ENCODE measurements at places on chromosomes 7 and 10.

DNA sequence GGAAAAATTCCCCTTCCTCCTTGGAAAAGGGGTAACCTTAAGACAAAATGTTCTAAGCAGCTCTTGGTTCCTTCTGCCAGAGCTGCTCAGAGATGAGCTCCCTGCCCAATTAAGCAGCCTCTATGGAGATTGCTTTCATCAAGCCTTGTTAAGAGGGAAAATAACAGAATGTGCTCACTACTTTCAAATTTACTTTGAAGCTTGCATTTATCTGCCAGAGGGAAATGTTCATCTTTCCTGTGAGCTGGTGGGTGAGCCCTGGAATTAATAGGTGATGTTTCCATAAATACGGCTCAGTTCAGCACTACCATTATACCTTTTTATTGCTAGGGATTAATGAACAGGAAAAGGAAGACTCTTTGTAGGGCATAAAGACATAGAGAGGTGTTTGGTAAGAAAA is 549.0 kb downstream of the REEP3 start:
- DNase-seq: no peak

- DNase-seq: no peak
Observed at GRCh38 chr7:149654588-149654987, 118.8 kb downstream of the ZNF467 start.

GRCh38 chr10:129918836-129919235 is 45.2 kb downstream of the EBF3 start:
- no peak for DNase-seq

- DNase-seq: no peak
Observed at GRCh38 chr10:104259456-104259855, 4.8 kb downstream of the GSTO1 start.

DNA sequence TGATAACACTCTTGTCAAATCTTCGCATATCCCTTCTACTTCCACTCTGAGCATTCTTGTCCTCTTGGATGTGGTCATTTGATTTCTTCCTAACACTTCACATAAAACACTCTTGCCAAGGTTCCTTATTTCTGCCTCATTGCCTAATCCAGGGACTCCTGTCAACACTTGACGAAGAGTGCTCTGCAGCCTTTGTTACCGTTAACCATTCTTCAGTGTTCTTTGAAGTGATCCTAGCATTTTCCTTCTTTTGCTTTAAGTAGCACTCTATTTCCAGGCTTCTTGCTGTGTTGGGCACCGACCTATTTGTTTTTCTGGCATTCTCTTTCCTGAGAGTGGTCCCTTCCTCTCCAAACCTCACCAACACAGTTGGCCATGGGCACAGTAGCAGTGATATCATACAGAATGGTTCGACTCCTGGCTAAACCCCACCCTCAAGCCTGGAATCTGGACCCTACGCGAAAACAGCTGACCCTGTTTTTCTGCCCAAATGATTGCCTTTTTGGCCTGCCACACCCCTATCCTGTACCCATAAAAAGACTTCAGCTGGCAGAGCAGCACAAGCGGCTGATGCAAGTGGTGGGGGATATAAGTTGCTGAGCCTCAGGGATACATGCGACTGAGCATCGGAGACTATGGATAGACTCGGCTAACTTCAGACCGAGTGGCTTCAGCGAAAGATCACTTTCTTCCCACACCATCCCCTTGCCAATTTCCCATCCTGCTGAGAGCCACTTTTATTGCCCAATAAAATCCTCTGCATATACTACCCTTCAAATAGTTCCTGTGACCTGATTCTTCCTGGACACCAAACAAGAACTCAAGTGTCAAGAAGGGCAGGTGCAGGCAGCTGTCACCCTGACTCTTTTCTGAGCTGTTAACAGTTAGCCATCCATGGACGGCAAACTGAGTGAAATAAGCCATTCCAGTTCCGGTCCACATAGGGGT is 820.6 kb downstream of the CCSER2 start:
- DNase-seq: no peak

DNA sequence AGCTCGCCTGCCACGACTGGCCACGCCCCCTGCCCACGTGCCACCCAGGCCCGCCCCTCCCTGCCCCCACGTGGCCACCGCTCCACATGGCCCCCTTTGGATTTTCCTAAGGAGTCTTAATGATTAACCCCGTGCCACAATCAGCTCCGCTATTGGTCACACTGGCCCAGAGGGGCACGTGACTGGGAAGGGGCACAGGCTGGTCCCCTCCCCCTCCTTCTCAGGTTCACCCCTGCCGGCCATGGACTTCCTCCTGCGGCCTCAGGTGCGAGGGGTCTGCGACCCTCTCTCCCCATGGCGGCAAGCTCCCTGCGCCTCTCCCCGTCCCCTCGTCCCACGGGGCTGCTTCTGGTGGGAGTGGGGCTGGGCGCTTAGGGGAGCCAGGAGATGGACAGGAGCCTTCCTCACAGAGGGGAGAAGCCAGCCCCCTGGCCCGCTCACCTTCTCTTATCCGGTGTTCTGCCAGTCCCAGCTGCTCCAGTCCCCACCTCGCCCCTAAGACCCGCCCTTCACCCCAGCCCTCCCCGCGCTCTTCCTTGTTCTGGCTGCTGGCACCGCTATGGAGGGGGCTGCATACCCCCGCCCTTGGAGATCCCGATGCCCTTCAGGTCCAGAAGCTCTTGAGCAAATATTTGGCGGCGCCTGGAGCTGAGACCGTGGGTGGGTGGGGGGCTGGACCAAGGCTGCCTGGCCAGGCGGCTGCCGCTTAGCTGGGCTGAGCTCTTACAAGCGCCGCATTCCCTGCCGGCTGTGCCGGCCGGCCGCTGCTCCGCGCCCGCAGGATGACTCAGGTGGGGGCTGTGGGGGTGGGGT is 3.2 kb downstream of the SLC4A2 start:
- DNase-seq: no peak

DNA sequence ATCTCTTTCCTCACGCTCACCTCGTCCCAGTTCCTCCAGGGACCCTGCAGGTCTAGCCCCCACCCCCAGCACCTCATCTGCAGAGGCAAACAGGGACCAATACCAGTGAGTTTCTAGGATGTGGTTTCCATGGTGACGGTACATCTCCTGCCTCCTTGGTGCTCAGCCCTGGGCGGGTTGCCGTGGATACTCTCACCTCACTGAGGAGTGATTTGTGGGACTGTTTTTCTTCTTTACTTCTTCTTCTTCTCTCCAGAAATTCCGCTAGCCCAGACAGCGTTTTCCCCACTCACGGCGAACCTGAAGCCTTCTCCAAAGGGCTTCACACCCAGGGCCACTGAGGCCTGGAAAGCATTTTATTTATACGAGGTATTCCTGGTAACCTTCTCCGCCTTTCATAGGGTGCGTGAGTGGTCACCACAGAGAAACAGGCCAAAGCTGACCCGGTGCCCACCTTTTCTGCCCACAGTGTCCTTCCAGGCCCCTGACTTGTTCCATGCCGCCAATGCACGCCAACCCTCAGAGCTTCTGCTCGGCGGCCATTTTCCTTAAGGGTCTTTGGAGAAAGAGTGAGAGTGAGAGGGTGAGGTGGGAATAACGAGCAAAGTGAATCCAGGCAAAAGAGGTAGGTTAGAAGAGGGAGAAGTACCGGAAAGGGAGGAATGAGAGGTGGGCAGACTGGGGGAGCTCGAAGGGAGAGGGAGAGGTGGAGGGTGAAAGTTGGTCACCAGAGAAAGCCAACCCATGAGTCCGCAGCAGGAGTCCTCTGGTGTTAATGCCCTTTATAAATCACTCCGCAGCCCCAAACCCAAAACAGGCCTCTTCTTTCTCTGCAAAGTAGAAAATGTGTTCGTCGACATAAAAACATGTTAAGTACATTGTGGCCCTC is 15.5 kb downstream of the FAM241B start:
- DNase-seq: no peak

DNA sequence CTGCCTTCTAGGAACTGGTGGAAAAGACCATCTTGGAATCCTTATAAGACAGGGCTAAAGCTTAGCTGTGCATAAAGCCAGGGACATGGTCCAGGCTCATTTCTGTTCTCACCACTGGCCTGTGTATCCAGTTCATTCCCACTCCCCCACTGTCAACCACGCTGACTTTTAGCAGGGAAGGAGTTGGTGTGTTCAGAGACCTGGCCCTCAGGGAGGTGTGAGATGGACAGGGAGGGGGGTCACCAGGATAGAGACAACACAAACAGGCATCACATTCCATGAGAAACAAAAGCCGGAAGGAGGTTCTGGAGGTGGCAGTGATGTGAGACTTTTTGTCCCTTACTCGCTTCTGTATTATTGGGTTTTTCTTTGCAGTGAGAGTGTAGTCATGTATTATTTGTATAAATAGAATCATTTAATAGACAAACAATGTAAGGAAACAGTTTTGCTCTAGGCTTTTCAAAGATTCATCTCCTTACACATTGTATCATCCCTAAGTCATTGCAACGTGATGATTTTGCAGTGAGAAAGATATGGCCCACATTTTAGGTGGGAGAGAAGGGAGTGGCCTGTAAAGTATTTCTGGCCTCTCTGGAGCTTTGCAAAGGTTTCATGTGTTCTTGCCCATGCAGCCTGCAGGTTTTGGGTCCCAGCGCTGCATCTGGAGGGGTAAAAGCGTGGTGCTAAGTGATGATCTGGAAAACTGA is 52.0 kb downstream of the EEPD1 start:
- DNase-seq: no peak

DNA sequence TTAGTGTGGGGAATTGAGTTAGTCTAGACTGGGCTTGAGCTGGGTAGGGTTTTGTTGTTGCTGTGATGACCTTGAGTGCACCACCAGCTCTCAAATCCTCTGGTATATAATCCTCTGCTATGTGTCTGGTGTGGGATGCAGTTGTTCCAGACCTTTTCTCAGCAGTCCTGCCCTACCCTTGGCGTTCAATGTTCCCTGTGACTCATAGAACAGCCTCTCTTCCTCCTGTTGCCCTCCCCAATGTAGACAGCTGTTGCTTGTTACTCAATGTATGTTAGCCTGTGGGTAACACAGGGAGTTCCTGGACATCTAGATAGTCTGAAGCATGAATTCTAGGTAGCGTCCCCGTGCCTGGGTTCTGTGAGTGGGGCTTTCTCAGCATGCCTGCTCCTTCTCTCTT is 19.8 kb downstream of the ACBD7 start:
- DNase-seq: no peak

GRCh38 chr10:122225330-122225729 is 45.8 kb upstream of the BTBD16 start:
- no peak for DNase-seq

DNA sequence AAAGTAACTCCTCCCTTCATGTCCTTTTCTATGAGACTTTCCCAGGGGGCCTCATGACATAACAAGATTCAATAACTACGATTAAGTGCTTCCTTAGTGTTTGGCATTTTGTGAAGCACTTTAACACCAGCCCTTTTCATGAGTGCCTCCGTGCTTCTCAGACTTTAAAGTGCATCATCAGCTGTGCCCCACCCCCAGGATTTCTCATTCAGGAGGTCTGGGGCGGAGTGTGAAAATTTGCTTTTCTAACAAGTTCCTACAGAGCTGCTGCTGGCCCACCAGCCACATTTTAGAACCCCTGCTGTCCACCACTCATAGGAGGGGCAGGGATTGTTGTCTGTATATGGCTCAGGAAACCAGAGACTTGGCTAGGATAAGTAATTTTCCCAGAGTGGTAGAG is 445.3 kb downstream of the LRMDA start:
- no peak for DNase-seq

DNA sequence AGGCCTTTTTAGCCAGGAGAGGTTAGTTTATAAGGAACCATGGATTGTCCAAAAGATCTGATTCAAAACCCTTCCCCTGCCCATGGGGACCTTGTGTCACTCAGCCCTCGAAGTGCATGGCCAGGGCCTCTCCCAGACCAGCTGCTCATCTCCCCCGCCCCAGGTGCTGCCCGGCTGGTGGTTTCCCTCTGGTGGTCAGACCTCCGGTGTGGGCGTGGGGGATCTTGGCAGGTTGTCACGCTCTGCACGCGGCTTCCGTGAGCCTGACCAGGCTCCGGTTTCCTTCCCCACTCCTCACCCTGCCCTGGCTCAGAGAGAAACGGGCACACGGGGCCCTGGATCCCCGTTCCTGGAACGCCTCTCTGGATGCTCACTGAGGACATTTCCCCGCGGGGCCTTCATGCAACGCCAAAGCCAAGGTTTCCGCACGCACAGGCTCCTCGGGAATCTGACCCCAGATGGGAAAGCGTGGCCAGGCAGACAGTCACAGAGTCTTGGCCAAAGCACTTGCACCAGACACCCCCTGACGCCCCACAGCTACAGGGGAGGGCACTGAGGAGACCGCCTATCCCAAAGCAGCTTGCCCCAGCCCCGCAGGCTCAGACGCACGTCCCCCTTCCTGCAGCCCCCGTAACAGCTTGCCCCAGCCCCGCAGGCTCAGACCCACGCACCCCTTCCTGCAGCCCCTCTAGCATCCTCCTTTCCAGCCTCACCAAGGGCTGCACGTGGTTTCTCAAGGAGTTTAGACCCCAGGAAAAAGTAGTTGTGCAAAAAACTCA is 7.8 kb upstream of the DIP2C start:
- DNase-seq: no peak

DNA sequence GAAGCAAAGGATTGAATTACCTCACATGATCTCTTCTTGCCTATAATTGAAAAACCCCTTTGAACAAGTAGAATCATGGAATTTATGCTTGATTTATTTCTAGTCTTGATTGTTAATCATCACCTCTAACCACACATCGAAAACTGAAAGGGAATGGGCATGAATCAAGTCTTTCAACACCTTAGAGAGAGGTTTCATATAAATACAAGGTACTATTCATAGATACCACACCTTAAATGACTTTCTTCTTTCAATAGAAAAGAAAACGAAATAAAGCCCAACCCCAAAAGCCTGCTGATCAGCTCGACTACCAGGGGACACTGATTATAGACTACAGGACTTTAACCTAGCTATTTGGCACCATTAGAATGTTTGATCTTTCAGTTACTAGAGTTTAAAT is 128.6 kb upstream of the PTPRZ1 start:
- no peak for DNase-seq

DNA sequence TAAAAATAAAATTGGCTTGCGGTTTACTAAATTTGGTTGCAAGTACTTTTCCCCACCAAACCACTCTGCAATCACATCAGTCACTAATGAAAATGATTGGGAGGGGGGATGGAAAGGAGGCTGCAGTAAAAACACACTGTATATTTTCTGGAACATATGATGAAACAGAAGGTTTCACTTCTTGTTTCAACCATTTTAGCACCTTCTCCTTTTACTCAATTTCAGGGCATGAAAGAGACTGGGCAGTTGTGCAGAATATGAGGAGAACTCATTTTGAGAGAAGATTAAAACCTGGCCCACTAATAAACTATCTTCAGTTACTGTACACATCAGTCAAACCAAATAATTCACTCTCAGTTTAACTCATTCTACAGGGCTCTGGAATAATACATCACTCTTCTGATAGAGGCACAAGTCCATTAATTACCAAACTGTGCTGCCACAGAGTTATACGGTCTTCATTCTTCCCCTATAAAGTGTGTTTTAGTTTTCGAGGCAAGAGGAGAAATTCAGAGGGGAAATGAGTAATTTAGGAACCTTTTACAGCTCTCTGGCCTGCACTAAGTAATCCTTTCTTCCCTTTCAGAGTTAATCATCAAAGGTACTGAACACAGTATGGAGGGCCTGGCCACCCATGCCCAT is 25.5 kb downstream of the JAZF1 start:
- DNase-seq: no peak

DNA sequence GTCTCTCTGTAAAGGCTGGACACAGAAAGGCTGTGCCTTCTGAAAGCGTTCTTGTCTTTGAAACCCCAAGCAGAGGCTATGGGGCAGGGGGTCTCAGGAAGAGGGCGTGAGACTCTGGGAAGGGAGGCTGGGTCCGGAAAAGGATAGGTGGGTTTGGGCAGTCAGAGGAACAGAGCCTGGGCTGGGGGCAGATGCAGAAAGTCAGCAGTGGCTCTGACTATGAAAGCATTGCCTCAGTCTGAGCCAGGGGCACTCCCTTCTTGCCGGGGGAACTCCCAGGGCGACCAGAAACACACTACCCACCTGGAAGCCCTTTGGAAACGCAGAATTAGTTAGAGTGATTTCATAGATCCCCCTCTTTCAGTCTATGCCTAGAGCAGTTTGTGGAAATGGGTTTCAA is 72.0 kb downstream of the VWA2 start:
- no peak for DNase-seq

Measured in NCI-H345 (cell line).